GM10248 (cell line): ENCODE measurements at places on chromosomes 3 and 15.
A peak's percentile ranks its signal among the peaks of the same experiment; 100 is the strongest.

DNA sequence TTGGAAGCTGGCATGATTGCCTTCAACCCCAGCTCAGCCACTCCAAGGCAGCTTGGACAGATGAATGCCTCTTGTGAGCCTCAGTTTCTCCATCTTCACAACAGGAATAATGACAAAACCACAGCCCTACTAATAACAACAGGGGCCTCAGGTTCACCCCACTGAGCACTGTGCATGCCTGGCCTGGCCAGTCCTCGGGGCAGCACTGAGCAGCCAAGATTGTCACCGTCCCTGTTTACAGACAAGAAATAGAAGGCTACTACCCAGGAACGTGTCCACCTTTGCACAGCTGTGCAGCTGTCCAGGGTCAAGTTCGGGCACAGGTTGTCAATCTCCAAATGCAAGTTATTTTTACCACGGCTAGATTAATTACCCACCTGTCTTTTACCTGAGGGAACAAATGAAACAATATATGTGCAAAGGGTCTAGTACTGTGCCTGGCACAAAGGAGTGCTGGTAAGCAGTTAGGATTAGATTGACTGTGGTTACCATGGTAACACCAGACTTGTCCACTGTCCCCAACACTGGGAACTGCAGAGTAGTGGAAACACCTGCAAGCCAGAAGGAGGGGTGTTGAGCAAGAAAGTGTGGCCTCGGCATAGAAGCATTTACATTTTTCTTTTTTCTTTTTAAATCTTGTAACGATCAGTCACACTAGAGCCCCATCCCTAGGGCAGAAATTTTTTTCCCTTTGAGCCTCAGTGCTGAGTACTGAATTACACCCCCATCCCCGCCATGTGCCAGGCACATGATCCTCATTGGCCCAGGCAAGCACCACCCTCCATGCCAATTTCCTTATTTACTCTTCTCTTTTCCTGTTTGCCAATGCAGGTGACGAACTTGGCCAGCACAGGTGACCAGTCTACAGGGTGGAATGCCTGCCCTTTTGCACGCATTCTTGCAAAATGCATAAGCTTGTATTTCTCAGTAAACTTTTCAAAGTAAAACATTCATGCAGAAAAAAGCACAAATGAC lies 66.3 kb upstream of the SLC6A6 start:
- no peak for DNase-seq

GRCh38 chr3:42683875-42684598 lies 1.3 kb upstream of the KLHL40 start:
- DNase-seq, result no peak

- DNase-seq, result no peak
These were observed 1050.5 kb downstream of the ROBO2 start for GRCh38 chr3:78090382-78090781.

DNA sequence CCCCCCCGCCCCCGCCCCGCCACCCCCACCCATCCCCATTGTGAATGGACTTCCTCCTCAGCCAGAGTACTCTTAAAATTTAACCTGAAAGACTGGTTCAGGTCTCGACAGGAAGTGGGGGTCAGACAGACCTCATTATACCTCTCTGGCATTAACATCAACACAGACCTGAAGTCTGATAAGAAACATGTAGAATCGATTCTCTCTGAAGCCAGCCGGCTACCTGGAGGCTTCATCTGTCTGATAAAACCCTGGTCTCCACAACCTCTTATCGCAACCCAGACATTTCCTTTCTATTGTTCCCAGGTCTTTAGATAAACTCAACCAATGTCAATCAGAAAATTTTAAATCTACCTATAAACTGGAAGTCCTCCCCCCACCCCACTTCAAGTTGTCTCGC lies 42.6 kb downstream of the SLCO2A1 start:
- no peak for DNase-seq

DNA sequence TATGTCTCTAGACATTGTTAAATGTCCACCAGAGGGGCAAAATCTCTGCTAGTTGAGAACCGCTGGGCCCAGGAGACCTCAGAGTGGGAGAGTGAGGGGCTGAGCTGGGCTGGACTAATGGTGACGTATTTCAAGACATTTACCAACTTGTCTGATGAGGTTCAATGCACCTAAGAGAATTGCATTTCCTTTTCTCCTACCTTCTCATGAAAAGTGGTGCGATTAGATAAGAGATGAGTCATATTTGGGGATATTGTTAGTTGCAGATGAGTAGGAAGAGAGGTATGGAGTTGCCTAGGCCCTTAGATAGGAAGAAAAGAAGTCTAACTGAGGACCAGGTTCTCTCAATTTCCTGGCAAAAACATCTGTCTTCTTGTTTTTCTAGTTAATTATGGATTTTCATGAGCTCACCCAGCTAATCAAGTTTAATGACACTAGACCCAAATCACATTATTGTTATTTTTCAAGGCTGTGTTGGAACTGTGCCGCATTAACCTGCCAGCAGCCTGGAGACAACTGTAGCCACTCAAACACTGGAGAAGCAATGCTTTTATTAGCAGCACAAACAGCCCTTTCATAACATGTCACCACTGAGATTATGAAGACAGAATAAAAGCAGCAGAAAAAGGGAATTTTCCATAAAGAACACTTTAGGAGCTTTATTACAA lies 144.2 kb downstream of the PDCD6IP start:
- no peak for DNase-seq

GRCh38 chr3:53830944-53831343 lies 15.3 kb downstream of the CHDH start:
- no peak for DNase-seq

GRCh38 chr3:72353236-72354128 lies 494.8 kb downstream of the SHQ1 start:
- no peak for DNase-seq

DNA sequence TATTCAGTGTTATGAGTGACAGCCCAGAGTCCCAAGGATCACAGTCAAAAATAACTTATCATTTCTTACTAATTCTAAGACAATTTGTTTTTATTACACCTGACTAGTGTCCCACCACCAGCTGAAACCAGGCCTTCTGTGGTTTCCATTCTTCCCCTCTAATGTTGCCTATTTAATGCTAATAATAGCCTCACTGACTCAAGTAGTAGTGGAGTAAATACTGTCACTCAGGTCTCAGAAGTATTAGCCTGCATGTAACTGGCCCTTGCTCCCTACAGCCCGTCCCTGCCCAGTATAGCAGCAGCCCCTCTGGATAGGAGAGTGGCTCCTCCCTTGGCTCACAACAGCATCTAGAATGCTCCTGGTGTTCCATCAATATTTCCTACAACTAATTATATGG lies 665.5 kb downstream of the NTRK3 start:
- no peak for DNase-seq

GRCh38 chr3:129593595-129594339 lies 12.7 kb downstream of the PLXND1 start:
- no peak for DNase-seq

- no peak for DNase-seq
These were observed 71.0 kb upstream of the GALNT15 start for GRCh38 chr3:16103472-16103871.

DNA sequence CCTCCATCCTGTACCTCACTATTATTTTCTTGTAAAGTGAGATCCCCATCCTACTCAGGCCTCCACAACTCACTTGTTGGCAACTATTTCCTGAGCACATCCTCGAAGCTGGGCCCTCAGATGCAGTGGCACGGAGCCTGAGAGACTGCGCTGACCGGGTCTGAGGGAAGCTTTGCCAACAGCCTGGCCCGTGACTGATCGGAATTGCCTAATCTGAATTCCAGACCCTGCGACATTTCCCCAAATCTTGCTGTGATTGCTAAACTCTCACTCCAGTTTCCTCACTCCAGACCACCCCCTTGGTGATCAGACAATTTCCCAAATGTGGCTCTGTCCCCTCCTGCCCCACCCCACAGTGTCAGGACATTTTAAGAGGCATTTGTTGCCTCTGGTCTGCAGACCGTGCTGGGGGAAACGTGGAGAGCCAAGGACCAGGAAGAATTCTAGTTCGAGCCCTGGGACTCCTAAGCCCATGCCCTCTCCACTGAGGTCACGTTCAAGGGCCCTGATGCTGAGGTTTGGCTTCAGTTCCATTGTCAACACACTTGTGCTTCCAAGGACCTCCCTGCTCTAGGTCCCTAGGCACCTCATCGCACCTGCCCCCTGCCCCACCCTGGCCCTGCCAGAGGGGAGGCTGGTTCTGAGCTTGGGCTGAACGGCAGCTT lies 22.8 kb downstream of the KLHL25 start:
- no peak for DNase-seq

GRCh38 chr15:38401106-38401505 lies 52.8 kb upstream of the FAM98B start:
- no peak for DNase-seq

GRCh38 chr3:167032267-167032876 lies 347.7 kb downstream of the ZBBX start:
- DNase-seq, result no peak

- DNase-seq, result no peak
These were observed 270.3 kb downstream of the IL5RA start for GRCh38 chr3:2839876-2840275.

DNA sequence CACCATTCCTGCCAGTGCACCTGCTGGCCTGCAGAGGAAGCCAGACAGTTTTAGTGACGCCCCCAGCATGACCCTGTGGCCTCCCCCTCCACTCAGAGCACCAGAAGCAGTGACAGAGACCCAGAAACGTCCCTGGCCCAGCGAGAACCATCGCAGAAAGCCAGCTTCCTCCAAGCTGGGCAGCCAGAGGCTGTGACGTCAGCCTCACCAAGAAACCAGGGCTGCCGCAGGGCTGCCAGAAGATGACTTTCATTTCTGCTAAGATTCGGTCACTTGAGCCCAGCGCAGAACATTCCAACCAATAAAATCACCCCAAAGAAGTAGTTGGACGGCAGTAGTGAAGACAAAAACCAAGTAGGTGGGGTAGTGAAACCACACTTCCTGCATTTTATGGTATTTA lies 29.6 kb upstream of the RPL32 start:
- DNase-seq, result peak; percentile 67

- no peak for DNase-seq
These were observed 27.5 kb downstream of the AVEN start for GRCh38 chr15:34011481-34011880.

DNA sequence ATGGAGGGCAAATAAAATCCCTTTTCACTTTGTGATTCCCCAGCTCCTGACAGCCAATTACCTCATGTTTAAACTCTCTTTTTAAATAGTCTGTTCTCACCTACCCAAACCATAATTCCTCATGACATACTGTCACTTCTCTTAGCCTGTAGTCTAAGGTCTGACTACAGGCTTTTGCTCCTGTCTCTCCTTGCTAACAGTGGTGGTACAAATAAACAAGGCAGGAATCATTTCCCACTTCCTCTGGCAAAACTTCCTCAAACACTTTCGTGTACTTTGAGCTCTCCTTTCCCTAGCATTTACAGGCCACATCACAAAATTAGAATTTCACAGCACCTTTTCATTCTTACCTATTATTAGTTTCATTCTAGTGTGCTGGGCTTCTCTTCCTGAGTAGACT lies 51.8 kb downstream of the ATP8B4 start:
- DNase-seq, result no peak

GRCh38 chr15:59258317-59258716 lies 51.7 kb downstream of the LDHAL6B start:
- no peak for DNase-seq

DNA sequence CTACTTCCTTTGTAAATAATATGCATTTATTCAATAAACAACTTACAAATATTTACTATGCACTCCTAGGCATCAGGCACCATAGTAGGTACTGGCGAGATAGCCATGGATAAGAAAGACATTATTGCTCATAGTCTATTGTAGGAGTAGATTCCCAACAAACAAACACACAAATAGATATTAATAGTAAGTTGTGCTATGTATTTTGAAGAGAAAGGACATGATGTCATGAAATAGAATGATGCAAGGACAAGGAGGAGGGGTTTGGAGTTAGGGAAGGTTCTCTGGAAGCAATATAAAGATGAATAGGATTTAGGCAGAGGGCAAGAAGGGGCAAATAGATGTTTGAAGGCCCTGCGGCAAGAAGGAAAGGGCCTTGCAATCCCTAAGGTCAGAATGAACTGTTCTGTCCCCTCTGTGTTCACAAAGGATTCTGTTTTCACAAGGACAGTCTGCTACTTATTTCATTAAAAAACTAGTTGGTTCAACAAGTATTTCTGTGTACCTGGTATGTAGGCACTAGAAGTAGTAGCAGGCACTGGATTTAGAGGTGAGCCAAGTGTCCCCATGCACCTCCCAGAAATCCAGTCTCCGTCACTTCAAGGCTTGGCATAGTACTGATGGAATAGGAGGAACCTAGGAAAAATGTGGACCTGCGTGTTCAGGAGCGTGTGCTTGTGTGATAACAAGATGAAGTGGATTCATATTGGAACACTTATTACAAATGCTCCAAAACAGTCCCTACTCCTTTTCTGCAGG lies 231.8 kb upstream of the TPRG1 start:
- no peak for DNase-seq

GRCh38 chr15:66249605-66250174 lies 3.9 kb downstream of the MEGF11 start:
- no peak for DNase-seq

GRCh38 chr15:33099213-33099612 lies 95.3 kb downstream of the FMN1 start:
- DNase-seq, result no peak

DNA sequence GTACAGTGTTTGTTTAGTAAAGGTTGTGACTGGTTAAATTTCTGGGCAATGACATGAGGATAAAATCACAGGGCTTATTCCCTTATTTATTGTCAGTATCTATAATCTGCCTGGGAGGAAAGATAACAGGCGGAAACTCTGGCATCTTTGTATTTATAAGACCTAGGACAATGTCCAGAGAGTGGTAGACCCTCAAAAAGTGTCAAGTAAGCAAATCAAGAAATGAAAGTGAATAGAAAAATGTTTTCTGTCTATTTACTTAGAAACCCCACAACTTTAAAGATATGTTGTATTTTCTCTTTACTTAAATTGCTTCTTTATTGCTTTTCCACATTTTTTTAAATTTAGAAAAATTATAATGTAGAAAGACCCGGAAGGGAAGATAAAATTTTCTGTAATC lies 544.6 kb downstream of the EDEM1 start:
- no peak for DNase-seq

- no peak for DNase-seq
These were observed 31.0 kb upstream of the SLCO2A1 start for GRCh38 chr3:134060561-134061385.

DNA sequence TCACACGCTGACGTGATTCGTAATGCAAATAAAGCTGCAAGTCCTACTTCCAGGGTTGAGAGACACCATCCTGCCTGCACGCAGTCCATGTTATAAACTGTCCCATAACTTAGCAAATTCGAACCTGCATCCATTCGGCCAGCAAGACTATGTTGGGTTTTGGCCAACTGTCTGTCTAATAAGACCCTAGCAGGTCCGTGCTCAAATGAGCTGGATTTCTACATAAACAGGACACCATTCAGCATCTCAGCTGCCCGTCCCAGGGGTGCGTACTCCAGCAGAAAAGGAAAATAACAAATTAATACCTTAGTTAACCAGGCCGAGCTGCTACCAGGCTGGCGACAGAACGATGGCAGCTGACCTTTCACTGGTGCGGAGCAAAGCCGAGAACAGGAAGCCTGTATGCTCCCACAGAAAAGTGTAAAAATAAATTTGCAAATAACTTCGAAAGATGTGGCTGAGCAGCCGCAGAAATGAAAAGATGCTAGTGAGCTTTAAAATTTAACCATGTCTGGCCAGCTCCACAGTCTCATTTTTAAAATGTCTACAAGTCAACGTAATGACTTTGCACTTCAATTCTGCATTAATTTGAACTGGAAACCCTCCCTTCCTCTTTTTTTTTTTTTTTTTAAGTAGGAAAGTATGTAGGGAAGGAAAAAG lies 97.1 kb upstream of the SNRPA1 start:
- DNase-seq, result peak; percentile 46

- DNase-seq, result peak; percentile 75
These were observed 733 bp downstream of the RNF111 start for GRCh38 chr15:58988006-58988785.

- peak; percentile 7 for DNase-seq
These were observed 440.7 kb downstream of the MAGI1 start for GRCh38 chr3:65597952-65598413.

GRCh38 chr3:71653414-71653807 lies 69.9 kb upstream of the FOXP1 start:
- no peak for DNase-seq
